ENCODE measurements at places on chromosomes 3 and 15.

DNA sequence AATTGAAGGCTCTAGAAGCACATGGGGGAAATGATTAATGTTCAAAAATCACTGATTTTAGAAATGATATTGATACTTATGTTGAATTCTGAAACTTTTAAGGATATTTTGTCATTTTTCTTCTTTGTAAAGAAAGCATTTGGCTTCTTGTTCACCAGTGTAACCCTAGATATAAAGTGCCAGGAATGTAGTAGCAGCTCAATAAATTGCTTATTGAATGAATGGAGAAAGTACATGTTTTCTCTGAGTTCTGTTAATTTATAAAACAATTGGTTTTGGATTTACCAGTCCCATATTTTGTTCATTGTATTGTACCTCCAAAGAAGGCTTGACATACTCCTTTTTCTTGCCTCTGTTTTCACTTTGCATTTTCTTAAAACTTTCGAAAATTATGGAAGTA lies 2.4 kb downstream of the PLCL2 start:
- DNase-seq = no peak

DNA sequence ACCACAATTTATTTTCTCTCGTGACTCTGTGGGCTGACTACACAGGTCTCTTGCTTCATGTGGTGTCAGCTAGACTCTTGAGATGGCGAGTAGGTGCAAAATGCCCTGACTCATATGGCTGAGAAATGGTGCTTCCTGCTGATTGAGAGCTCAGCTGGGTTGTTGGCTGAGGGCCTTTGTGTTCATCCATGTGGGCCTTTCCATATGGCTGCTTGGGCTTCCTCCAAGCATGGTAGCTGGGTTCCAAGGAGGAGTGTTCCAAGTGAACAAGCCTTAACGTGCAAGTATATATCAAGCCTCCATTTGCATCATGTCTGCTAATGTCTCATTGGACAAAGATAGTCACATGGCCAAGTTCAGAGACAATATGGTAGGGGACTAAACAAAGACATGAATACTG lies 164.0 kb downstream of the PDCD6IP start:
- no peak for DNase-seq

DNA sequence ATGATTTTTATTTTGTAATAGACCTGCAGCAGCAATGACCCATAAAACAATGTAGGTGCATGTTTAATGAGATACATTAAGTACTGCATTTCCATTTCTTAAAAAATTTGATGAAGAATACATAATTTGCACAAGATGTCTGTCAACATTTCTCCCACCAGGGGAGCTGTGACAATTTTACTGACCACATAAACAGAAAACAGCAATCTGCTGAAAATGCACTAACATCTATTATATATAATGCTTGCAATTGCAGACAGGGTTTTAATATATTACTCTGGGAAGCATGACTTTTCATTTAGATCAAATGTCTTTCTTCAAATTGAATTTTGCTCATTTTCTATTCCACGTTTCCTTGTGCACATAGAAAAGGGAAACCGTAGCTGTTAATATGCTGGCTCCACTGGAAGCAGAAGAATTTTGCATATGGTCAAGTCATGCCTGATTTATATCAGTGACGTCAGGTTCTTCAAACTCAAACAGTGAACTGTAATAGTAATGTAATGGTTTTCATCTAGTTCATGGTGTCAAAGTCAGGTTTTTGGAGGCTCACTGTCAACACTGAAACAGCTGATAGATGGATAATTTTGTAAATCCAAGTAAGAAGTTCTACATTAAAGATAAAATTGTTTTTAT lies 79.8 kb upstream of the IGF1R start:
- DNase-seq = no peak

DNA sequence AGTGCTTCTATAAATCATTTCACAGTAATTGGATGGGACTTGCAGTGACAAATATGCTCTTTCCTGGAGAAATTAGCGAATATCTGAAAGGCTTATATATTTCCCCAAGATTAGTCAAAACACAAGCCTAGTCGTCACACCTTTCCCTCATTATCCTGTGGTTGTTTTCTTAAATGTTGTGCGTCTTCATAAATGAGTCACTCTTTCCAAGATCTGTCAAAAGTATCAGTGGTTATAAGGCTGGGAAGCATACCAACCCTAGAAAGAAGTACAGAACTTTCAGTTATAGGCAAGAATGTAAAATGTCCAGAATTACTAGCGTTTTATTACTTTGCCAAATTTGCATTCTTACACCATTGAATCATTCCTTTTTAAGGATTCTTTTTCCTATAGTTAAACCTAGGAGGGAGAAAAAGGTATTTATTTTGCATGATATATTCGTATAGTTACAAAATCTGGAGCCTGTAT lies 33.6 kb downstream of the TMEM212 start:
- DNase-seq = no peak

GRCh38 chr3:130557336-130558035 lies 40.5 kb downstream of the COL6A6 start:
- DNase-seq = no peak

- DNase-seq = no peak
These were observed 48.6 kb downstream of the CMSS1 start for GRCh38 chr3:99866261-99866761.

- no peak for DNase-seq
These were observed 145.3 kb upstream of the DNAJC19 start for GRCh38 chr3:181134873-181135272.
